ENCODE measurements at places on chromosomes 2 and 18.

DNA sequence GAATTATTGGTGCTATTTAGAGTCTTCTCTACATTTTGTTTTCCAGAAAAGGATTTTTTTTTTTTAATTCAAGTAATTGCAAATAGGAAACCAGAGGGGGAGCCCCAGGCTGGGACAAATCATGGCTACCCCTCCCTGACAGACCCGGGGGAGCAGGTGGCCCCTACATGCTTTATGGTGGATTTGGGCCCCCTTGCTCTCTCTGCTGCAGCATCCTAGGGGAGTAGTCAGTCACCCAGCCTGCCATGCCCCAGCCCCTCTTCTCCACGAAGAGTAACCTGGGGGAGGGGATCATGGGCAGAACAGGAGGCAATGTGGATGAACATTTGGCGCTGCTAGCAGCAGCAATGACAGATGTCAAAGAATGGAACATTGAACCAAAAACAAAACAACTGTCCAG lies 4.6 kb downstream of the C2orf81 start:
- DNase-seq = no peak

DNA sequence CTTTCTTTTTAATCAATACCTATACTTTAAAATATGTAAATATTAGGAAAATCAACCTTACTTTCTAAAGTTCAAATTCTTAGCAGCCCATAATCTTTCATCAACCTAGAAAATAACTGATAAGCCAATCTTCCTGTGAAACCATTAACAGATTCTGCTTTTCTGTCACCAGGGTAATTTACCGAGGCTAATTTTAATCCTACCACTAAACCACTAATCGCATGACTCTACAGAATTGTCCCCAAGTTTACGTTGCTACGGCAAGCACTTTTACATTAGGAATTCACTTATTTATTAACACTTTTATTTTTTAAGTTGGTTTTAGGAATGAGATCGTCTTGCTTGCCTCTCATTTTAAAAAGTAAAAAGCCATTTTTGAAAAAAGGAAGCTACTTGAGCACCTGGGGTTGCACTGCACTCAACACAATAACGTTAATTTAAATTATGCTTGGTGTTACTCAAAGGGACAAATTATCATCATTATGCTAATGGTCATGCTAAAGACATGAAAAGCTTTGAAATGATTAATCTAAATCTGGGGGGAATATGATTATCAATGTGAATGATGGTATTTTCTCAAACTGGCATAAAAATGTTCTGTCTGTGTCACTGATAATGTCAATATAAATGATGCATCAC lies 10.2 kb downstream of the ZNF516 start:
- no peak for DNase-seq

GRCh38 chr18:63342206-63342605 lies 22.6 kb upstream of the BCL2 start:
- DNase-seq = no peak

GRCh38 chr2:236576953-236577352 lies 7.3 kb downstream of the ACKR3 start:
- DNase-seq = no peak

GRCh38 chr2:99734236-99734635 lies 244.4 kb upstream of the REV1 start:
- no peak for DNase-seq

GRCh38 chr18:58163004-58163590 lies 119.1 kb downstream of the NEDD4L start:
- no peak for DNase-seq

DNA sequence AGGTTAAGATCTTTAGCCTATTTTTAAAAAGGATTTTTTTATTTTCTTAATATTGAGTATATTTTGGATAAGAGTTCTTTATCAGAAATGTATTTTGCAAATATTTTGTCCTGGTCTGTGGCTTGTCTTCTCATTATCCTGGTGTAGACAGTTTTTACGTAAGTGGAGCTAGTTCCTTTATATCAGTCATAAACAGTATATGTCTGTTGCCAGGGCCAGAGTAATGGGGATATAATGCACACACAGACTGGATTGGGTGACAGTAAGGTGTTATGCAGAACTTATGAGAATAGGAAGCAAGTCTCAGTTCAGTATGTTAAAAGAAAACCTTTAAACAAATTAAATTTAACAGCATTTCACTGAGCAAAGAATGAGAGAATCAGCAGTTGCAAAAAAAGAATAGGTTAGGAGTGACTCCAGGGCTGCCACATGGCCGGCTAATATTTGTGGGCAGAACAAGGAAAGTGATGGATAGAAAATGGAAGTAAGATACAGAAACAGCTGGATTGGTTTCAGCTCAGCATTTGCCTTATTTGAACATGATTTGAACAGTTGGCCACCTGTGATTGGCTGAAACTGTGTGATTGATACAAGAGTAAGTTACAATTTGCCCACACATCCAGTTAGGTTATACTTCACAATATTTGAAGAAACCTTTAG lies 61.1 kb upstream of the ZNG1B start:
- no peak for DNase-seq

DNA sequence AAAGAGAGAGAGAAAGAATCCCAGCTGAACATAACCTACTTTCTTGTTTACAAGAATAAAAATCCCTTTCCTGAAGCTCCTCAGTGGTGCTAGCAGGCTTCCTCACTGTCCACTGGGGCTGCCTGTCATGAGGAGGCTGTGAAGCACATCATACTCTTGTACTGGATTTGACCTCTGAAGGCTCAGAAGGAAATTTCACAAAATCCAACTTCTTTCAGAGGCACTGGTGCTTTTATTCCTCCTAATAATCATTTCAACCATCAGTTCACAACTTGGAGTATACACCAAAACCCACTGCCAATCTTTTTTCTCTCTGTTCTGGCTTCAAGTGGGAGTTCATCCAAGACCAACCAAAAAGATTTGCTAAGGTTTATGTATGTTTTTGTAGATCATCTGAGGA lies 48.5 kb downstream of the TMX3 start:
- DNase-seq = no peak

DNA sequence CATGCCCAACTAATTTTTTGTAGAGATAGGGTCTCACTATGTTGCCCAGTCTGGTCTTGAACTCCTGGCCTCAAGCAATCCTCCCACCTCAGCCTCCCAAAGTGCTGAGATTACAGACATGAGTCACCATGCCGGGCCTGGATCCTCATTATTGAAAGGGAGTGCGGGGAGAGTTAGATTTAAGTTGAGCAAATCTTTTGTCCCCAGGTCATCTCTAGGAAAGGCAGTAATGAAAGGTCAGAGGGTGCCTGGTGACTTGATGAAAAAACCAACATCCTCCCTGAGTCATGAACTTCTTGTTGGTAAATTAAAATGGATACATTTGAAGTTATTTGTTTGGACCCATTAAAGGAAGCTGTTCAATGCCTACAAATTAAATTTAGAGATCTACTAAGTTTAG lies 25.1 kb downstream of the STAT4 start:
- DNase-seq = no peak

- DNase-seq = no peak
Measured at GRCh38 chr18:36589857-36590543, 238.8 kb downstream of the TPGS2 start.

DNA sequence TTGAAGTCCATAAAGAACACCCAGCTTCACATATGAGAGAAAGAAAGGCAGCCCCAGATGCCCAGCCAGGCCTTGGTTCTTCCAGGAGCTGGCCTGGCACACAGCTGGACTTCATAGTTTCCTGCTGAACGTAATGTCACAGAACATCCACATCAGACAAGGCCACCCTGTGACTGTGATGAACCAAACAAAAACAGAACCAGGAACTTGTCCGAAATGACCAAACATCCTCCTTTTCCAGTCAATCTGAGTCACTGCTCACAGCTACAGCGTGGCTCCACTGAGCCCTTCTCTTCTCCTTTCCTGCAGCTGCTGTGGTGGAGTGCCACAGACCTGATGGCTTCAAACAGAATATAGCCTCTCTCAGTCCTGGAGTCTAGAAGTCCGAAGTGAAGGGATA lies 45.4 kb upstream of the PAPOLG start:
- DNase-seq = no peak

DNA sequence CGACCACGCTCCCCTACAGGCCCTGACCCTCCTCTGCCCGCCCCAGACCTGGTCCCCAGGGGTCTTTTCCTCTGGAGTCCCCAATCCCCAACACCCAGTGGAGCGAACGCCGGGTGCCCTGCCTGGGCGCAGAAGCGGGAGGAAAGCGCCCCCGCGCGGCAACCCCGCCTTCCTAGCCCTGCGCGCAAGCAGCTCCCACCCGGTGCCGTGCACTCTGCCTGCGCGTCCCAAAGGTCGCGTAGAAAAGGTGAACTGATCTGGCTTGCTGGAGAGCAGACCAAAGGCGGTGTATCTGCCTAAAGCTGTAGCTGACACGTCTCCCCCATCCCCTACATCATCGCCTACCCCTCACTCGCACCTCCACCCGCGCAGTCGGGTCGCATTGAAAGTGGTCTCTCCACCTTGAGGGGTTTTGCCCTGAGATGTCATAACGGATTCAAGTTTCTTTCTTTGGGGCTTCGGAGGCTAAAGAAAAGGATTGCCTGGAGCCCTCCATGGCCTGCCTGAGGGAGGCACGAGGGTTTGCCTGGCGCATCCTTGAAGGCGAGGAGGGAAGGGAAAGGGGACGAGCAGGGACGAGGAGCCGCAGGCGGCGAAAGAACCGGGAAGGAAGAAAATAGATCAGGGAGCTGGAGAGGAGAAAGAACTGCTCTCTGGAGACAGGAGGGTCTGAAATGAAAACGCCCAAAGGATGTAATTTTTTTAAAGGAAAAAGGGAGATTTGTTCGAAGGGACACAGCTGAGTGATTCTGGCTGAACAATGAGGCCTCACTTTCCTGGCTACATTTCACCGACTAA lies 5.8 kb downstream of the GAD1 start:
- DNase-seq = no peak

DNA sequence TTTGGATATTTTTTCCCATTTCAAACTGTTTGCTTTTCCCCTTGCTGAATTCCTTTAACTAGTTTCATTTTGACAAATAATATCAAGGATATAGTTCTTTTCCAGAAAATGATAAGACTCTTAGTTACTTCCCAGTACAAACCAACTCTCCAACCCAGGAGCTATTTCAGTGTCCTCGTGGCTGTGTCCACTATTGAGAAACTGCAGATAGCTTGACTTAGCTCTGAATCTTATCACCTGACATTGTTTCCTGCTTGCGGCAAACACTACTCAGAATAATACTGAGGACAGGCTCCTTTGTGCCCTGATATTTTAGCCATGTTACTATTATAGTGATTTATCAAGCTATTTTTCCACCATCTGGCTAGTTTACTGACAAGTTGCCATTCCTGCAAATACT lies 74.6 kb downstream of the KLF7 start:
- no peak for DNase-seq

DNA sequence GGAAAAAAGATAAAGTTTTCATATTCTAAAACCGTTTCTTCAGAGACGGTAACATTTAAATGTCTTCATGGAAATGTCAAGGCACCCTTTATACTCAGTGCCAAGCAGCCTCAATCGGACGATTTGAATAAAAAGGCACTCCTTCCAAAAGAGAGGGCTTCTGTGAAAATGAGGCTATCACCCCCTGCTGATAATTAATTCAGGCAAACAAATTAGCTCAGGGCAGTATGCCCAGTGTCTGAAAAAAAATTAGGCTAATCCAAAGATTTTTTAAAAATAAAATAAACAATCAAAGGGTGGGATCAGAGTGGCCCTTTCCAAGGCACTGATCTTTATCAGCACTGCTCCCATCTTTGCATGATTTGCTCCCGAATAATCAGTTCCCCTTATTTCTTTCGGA lies 151.0 kb upstream of the PID1 start:
- DNase-seq = no peak

DNA sequence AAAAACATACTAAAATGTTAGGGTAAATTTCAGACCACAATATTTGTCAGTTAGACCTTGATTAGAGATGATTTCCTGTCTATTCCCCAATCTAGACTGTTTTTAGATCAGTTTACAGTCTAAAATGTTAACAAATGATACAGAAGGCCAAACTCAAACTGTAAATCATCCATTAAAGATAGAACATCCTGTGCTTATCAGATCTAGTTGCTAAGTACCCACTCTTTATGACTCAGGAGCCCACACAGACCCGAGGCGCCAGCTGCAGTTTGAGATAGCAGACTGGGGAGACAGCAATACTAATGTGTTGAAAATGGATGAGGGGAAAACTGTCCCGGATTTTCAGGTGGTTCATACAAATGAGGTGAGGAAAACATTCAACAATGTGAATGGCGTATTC lies 113.3 kb downstream of the SCG2 start:
- no peak for DNase-seq

DNA sequence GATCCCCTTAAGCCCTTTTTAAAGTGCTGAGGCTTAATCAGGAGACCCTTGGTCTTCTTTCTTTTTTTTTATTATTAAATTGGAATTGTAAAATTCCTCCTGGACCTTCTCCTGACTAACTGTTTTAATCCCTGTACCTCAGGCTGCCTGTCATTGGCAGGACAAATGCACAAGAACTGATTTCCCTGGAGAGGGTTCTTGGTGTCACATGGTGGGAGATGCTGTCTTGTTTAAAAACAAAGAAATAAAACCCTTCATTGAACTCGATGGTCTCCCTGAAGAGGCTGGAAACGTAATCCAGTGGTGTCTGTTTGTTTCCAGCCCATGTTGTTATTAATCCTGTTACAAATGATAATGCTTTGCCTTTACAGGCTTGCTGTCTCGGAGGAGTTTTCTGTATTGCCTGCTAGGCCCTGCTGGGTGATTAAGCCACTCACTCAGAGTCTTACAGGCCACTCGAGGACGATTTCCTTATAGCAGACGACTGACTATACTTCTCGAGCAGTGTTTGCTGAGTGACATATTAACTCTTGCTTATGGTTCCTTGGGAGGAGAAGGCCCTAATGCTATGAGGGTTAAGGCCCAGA lies 100.5 kb upstream of the MGAT5 start:
- no peak for DNase-seq

DNA sequence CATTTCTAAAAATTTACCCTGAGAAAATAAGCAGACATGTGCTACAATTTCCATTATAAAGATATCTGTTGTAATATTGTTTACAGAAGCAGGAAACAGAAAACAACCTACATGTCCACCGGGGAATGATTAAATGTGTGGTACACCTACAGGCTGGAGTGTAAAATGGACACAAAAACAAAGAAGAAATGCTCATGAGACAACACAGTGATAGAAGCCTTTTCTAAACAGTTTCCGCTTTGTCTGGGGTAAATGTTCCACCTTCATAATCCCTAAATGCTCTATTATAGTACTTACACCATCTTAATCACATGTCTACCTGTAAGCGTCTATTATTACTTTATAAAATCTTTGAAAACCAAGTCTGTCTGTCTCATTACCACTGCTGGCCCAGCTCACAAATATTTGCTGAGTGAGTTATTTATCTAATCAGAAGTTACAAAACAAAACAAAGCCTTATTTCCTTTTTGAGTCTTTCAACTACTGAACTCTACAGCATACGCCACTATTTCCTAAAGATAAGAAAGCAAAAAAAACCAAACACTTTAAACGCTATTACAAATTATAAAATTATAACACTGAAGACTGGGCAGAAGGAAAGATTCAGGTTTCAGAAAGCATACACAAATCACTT lies 95.3 kb downstream of the PIGN start:
- DNase-seq = no peak

GRCh38 chr2:21257621-21258020 lies 133.9 kb downstream of the TDRD15 start:
- no peak for DNase-seq

GRCh38 chr18:53715243-53715853 lies 509.1 kb downstream of the MBD2 start:
- DNase-seq = no peak

GRCh38 chr18:53629337-53629736 lies 595.1 kb downstream of the MBD2 start:
- DNase-seq = no peak

Measured in activated T-cell treated with anti-CD3 and anti-CD28 coated beads for 4 hours (primary cell).